ENCODE measurements at places on chromosomes 3 and 15.

DNA sequence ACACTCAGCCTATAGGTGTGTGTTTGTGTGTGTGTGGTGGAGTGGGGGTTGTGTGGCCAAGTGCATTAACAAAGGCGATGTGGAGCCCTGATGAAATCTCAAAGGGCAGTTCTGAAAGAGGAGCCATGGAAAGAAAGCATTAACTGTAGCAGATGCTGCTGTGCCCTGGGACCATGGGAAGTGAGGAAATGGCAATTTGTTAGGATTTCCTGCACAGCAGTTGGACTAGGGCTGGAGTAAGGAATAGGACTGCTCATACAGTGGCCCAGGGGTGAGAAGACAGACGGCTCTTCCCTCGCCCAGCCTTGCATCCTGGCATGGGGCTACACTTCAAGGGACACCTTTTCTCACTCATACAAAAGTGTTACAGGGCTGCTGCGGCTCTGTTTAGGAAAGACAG, 12.3 kb upstream of the ZBTB38 start:
- no peak for DNase-seq

GRCh38 chr3:43389388-43390254, 103.3 kb downstream of the SNRK start:
- no peak for DNase-seq

- DNase-seq = no peak
Measured at GRCh38 chr15:91887921-91888373, 34.4 kb downstream of the SLCO3A1 start.

GRCh38 chr3:161339517-161340500, 31.5 kb downstream of the SPTSSB start:
- DNase-seq = no peak

DNA sequence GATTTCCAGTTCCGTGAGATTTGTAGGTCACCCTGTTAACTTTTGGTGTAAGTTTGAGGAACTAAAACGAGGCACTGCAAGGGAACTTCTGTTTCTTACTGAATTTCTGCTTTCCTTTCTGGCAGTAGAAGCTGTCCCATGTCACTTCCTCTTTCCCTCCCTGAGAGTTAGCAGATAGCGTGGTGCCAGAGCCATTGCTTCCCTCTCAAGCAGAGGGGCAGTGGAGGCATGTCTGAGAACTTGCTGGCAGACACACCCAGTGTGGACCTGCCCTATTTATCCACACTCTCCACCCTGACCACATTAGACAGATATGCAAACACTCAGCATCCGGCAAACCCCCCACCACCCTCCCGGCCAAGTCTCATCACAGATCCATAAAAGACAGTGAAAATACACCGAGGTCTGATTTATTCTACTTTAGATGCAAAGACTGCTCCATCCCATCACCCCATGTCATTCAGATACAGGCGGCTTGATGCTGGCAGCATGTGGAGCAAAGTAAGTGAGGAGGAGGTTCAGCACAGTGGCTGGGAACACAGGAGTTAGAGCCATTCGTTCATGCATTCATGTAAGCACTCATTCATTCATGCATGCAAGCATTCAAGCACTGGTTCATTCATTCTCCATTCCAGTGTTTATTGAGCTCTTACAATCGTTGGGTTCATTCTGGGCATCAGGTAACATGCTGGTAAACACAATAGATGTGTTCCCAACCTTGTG, 324.7 kb downstream of the SHQ1 start:
- no peak for DNase-seq

DNA sequence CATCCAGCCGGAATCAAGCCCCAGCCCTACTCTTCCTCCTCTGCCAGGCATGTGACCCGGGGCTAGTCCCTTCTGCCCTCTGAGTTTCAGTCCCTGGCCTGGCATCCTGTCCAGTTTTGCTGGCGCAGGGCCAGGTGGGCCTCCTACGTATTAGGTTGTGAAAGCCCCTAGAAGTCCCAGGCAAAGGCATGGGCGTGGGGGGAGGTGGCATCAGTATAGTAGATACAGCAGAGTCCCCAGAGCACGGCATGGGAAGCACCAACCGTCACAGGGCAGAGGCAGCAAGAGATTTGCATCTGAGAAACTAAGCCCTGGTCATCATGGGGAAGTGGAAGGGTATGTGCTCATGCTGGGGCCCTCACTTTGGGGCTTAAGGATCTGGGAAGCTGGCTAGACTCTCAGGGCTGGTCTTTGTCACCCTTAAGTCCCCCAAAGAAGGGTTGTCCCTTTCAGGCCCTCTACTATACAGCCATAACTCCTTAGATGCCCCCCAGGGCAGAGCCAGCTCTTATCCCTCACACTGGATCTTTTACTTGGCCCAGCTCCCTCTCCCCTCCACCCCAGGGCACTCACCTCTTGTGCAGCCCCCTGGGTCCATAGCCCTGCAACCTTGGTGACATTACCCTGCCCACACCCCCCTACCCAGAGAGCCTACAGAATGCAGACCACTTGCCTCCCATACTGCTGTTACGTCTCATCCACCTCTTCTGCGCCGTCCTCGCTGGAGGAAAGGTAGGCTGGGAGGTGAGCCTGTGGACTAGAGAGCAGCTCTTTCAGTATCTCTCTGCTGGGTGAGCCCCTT, 11.3 kb downstream of the NBEAL2 start:
- no peak for DNase-seq

DNA sequence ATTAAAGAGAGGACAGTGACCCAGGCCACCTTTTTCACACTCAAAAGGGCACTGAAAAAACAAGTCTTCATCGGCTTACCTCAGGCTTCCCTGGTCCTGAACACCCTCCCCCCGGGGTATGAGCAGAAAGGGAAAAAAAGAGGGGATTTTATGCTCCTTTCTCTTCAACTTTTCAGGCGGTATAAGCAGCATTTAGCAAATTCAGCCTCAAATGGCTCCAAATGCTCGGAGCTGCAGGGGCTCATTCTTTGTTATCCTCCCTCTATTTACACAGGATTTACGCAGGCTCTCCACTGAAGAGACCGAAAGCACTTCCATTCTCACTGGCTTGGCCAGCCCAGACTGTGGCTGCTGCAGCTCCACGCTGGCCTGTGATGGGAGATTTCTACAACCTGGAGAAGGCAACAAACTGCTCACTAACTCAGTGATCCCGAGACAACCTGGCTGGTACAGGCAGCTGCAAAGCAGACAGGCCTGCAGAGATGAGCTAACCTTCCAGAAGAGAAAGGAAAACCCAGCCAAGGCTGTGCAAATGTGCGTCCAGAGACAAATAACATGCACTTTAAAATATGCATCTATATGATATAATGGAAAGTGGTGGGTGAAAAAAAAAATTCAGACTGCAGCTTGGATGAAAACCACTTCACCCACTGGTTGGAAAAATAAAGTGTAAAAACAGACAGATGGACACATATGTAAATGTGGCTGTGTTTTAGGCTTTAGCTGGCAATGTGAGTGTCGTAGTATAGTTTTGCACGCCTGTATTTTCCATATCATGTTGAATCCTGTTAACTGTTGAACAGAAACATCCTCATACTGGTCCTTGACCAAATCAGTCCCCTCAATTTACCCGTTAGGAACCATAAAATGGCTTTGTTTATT, 54.2 kb downstream of the MEIS2 start:
- no peak for DNase-seq

- no peak for DNase-seq
Measured at GRCh38 chr3:86788371-86788770, 202.6 kb downstream of the VGLL3 start.

- no peak for DNase-seq
Measured at GRCh38 chr3:40152482-40153133, 156.9 kb upstream of the EIF1B start.

- DNase-seq = no peak
Measured at GRCh38 chr15:83115410-83115809, 8.0 kb downstream of the TM6SF1 start.

DNA sequence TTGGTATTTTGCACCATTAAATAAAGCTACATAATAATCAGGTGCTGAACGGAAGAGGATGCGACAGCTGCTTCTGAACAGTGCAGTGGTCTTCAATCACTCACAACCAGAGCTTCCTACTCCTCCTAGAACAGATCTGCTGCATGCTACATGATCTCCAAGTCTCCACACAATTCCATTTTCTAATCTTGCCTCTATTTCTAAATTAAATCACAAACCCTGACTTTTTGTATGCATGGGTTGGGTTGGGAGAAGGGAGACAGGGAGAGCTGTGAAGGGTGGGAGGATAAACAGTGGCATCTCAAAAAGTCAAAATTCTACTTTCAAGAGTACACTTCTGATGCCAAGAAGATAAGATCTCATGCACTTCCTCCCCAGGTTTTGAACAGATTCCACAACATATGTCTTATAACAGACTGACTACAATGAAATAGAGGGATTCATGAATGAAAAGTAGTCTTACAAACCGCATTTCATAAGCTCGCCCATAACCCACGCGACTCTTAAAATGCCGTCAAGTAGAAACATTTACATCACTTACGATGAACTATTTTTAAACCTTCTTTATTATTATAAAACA, 57.2 kb downstream of the CHSY1 start:
- no peak for DNase-seq

GRCh38 chr3:45842851-45843625, 1.1 kb upstream of the LZTFL1 start:
- DNase-seq = no peak

Data from NCI-H524 treated with DMSO at 0.1 percent for 48 hours (cell line).